Right renal cortex interstitium (tissue), 3 donors: ENCODE measurements at places on chromosomes 11 and 22. TPM values are rescaled to one million over a fixed set of nuclear protein-coding genes. Genes with fewer than 3 reads are reported as not detected.

- DNase-seq: no peak
Observed at GRCh38 chr11:109902764-109903433, 190.3 kb upstream of the ZC3H12C start.

DNA sequence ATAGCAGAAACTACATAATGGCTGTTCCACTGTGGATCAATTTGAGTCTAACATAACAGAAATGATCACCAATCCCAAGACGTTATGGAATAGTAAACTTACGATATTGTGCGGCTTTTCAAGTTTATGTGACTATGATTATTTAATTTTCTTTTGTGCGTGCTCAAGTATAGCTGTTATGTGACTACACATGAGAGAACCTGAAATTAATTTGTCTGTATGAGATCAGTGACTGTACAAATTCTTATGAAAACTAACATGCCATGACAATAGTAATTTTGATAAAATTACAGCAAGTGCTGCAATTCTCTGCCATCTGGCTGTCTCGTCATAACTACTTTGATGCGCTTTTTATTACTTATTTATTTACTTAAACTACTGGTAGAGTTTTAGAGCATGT, 343.2 kb downstream of the DCDC1 start:
- DNase-seq: no peak

The LMO2 gene
- polyA plus RNA-seq: 37.9 TPM

The OR52A1 gene
- polyA plus RNA-seq: not detected

The SUSD2 gene
- 8.4 TPM for polyA plus RNA-seq

The IGF2 gene
- 837 TPM for polyA plus RNA-seq

DNA sequence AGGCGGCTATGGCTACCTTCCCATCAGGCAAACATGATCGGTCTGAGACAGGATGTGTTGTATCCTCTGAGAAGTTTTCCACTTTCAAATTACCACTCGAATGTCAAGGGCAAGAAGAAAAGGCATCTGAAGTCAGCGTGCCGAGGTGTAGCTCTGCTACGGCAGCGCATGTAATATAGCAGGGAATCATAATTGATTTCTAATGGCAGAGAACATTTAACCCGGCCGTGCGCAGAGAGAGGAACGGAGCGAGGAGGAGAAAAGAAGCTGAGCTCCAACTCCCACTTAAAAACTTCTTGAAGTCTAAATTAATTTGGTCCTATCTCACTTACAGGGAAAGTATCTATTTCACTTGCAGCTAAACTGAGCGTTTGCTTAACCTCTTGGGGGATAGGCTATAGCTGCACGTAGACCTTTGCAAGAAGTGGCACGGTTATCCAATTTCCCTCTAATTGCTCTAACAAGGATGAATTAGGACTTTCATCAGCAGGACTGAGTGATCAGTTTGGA, 137.3 kb upstream of the KIRREL3 start:
- peak; percentile 23 for DNase-seq

GRCh38 chr22:50009765-50010675, 2.5 kb downstream of the IL17REL start:
- DNase-seq: no peak

- no peak for DNase-seq
Observed at GRCh38 chr11:123573286-123573685, 81.1 kb downstream of the SCN3B start.

GRCh38 chr22:43237280-43237679, 50.3 kb upstream of the TTLL12 start:
- no peak for DNase-seq

The UBTFL1 gene
- polyA plus RNA-seq: not detected

DNA sequence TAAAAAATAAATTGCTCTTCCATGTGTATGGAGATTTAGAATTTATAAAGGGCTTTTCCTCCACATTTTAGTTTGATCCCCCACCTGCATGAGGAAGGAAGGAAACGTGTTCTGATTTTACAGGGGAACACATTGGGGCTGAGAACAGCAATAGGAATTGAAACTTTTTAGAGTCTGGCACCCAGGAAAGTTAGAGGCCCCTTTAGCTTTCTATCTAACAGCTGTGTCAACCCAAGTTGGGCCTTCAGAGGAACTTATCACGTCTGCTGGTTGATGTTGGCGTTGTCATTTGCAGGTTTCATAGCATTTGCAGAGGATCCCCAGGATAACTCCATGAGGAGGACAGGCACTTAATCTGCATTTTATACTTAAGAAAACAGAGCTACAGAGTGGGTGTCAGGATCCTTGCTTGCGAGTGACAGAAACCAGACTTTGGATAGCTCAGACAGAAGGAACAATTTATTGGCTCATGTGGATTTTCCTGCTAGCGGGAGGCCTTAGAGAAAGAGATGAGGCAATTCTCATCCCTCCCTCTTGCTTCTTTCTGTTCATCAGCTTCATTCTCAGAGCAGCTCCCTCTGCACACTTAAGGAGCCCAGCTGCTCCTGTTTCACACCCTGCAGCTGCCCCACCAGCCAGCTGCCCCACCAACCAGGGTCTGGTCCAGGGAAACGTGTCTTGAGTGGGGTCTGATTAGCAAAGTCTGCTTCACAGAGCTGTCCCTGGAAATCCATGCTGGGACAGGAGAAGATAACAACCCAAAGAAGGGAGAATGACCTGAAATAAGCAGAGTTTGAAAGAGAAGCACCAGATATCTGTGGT, 92.5 kb upstream of the OR4B1 start:
- DNase-seq: no peak

The WBP2NL gene
- 3.4 TPM for polyA plus RNA-seq

The FAM89B gene
- 21.7 TPM for polyA plus RNA-seq

GRCh38 chr11:12846786-12847615, 162.1 kb upstream of the RASSF10 start:
- no peak for DNase-seq

- DNase-seq: no peak
Observed at GRCh38 chr11:127994736-127995135, 592.6 kb downstream of the ETS1 start.

GRCh38 chr11:83472806-83473205, 186.6 kb upstream of the CCDC90B start:
- DNase-seq: no peak

The RAC2 gene
- polyA plus RNA-seq: 5.9 TPM

GRCh38 chr22:30472994-30473720, 1.3 kb upstream of the SEC14L3 start:
- no peak for DNase-seq

DNA sequence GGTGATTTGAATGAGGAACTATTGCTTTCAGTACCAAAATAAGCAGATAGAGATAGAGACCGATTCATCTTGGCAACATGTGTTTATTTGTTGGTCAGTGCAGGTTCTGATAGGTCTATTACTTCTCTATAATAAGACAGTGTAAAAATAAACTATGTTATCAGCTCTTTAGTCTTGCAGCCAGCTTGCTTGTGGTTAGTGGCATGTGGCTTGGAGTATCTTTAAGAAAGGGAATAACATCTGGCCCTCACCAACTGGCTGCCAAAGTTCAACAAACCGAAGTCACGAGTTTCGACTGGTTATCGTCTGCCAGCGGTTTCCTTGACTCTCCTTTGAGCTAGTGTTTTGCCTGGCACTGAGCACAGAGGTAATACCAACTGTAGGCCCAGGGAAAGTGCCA, 71.8 kb downstream of the CTTN start:
- DNase-seq: no peak

The CASP5 gene
- not detected for polyA plus RNA-seq

The CDC42BPG gene
- 5.1 TPM for polyA plus RNA-seq

The ANO1 gene
- 12.7 TPM for polyA plus RNA-seq

DNA sequence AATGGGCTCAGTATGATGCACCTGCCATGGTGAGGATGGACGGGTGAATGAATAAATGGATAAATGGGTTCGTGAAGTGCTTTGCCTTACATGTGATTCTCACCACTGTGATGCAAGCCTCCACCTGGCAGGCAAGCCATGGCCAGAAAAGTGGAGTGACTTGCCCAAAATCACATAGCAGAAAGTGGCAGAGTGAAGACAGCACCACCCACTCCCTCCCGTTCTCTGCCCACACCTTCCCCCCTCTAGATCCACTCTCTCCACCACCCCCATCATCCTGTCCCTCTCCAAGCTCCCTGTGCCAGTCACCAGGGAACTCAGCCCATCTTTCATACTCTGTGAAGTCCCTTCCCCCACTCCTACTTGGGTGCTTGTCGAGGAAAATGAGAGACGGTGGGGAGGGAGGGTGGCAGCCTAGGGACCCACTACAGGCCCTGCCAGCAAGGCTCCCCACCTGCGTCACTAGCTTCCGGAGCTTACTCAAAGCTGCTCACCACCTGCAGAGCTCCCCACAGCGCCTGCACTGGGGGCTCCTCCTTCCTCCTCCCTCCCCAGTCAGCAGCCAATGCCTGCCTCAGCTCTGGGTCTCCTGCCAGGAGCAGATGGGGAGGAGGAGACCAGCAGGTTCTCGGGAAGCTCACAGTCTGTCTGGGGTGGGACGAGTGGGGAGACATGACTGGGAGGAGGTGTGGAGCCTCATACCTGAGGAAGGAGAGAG, 82.3 kb downstream of the PDE2A start:
- DNase-seq: no peak

DNA sequence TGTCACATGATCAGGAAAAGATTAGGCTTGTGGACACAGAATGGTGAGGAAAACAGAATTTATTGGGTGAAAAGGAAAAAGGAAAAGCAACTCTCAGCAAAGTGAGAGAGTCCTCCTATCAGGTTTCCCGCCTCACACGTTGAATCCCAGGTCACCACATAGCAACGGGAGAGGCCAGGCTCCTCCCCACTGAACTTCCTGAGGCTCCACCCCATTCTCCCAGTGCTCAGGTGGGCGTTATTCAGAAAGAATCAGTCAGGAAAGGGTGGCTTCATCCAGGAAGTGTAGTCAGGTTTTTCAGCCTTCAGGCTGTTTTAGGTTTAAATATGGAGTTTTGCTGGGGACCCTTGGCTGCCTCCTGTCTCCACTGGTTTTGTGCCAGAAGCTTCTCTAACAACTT, 66.9 kb downstream of the SPON1 start:
- DNase-seq: no peak

The LRRN4CL gene
- polyA plus RNA-seq: 0.85 TPM
